GM12865 (cell line): ENCODE measurements at places on chromosomes 12 and 14.

- DNase-seq, result peak; percentile 47
Observed at GRCh38 chr14:31084385-31084784, 58.2 kb upstream of the STRN3 start.

DNA sequence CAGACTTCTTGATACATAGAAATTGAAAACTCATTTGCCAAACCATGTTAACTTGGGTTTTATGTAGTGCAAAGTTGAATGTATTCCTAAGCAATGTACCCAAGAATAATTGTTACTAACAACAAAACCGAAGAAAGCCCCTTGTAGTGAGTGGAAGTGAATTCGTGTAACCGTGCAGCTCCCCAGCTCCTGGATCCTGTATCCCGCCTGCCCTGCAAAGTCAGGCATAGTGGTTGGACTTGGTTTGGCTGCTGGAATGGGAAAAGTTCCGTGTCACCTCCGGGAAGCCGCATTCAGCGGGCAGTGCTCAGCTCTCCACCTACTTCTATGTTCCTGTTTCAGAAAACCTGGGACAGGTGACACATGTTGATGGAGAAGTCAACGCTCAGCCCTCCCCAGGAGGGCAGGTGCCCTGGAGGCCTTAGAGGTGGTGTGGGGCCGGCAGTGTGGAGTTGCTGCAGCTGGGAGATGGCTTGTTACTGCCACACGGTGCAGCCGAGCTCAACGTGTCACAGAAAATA, 29.2 kb upstream of the C14orf180 start:
- DNase-seq, result no peak

- no peak for DNase-seq
Observed at GRCh38 chr12:51407604-51408003, 16.4 kb upstream of the GALNT6 start.

DNA sequence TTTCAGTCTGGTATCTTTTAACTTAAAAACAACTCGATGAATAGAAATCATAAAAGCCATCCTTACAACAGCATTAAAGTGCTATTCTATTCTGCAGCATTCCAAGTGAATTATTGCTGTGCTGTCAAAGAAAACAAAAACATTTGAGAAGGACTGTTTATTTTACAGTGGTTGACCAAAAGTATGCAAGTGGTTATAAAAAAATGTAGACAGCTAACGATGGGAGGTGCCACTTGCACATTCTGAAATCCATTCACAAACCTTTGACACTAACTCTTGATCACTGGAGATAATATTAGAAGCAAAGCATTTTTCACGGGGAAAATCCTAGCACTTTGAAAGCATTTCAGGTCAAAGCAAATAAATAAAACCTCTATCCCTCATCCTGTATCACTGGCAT, 55.6 kb downstream of the HMGA2 start:
- no peak for DNase-seq

- DNase-seq, result no peak
Observed at GRCh38 chr12:125160281-125160955, 95.2 kb downstream of the AACS start.

- DNase-seq, result no peak
Observed at GRCh38 chr12:132281038-132281437, 48.4 kb downstream of the GALNT9 start.

- DNase-seq, result no peak
Observed at GRCh38 chr12:10251669-10252068, 39.0 kb downstream of the GABARAPL1 start.

GRCh38 chr14:69711477-69711876, 55.5 kb upstream of the SRSF5 start:
- no peak for DNase-seq

DNA sequence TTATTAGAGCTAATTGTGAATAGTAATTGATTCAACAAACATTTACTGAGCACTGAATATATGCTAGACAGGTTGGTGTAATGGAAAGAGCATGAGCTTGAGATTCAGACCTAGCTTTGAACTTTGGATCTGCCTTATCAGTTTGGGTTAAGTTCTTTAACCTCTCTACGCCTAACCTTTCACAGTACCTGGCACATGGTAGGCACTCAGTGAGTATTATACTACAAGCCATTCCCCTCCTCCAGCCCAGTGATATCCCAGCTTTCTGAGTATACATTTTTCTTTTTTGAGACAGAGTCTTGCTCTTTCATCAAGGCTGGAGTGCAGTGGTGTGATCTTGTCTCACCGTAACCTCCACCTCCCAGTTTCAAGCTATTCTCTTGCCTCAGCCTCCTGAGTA, 32.0 kb downstream of the FAM177A1 start:
- DNase-seq, result no peak
